Hematopoietic multipotent progenitor cell (in vitro differentiated cells): ENCODE measurements at places on chromosomes 5 and 9.
A peak's percentile ranks its signal among the peaks of the same experiment; 100 is the strongest.

GRCh38 chr9:128762671-128763449 lies 8.9 kb downstream of the ZER1 start:
- no peak for DNase-seq

DNA sequence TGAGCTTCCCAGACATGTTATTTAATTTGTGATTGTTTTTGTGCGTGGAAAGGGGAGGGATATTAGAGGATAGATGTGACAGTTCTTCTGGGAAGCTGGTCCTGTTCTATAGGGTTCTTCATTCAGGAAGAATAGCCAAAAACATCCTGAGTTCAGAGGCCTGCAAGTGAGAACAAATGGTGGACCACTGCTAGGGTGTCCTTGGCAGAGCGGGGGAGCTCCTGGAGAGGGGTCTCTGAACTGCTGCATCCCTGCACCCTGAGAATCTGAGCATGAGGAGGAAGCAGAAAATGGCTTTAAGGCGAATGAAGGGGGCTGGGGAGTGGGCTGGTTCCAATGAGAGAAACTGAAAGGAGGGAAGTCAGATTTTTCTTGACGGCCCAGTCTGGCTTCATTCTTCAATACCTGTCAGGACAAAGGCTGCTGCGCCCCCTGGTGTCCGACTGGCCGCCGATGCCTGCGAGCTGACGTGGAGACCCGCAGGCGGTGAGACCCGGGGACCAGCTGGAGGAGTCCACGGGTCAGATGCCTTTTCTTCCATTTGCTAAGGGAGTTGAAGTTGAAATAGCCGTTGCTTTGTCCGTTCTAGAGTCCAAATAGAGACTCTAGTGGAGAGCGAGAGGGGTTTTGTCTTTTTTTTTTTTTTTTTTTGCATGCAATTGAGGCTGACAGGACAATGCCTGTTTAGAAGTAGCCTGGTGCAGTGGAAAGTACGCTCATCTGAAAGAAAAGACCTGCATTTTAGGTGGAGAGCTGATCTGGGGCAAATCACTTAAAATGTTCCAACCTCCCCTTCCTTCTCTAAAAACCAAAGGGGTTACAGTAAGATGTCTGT lies 39.5 kb upstream of the NFIB start:
- DNase-seq: peak; percentile 14

DNA sequence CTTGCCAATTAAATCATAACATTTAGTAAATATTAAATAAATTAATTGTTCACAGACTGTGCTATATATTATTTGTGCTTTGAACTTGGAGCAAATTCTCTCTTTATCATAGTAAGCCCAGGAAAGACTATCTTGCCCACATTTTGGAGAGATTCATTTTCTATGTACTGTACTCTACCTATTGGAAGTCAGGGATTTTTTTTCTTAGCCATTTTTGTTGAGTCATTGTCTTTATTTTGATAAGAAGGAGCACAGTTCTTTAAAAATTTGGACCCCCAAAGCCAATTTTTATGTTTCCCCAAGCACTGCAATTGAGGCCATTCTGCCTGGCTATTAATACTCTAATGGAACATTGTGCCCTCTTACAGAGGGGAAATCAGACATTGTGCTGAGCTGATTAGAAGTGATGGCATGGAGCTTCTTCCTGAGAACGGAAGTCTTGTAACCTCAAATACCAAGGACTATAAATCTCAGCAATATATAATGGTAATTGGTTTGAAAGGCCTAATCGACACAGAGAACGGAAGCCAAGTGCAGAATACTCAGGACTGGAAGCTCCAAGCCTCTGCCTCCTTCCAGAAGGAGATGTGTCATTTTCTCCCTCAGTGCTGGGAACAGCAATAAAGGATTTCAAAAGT lies 188.8 kb upstream of the PAPPA start:
- no peak for DNase-seq

- no peak for DNase-seq
Observed at GRCh38 chr9:14245901-14246525, 67.9 kb downstream of the NFIB start.
